ENCODE measurements at places on chromosomes 16 and 17.

DNA sequence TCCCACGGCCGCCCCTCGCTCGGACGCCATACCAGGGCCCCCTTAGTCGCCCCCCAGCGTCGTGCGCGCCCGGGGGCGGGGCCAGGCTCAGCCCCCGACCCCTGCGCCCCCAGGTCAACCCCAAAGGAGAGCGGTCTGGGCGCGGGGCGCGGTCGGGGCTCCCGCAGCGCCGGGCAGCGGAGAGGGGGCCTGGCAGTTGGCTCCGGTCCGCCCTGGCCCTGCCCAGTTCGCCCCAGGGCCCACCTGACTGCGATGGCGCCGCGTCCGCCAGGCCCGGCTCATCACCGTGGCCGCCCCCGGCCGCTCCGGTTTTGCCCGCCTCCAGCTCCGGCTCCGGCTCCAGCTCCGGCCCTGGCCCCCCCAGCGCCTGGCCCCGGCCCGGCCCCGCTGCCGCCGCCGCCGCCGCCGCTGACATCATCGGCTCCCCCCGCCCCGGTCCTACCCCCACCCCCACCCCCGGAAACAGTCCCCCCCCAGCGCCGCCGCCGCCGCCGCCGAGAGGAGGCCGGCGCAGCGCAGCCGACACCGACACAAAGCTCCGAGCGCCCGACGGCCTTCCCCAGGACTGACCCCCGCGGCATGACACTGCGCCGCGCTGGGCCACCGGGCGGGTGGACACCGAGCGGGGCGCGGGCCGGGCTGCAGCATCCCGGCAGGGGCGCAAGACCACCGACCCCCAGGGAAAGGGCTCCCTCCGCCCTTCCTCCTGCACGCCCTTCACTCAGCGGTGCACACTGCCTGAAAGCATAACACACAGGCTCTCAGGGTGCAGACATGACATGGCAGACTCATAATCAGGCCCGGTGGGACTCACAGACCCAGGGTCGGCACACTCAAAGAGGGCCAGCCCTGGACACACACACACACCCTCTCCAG lies at the start of gene ZBTB4:
Gene ZBTB4 (minus strand): TSS at position 419 of the 876 bp plus-strand sequence. CDS start 12,830 bp downstream, outside the sequence.
- no peak for DNase-seq

GRCh38 chr16:72786606-72787005 lies 261.3 kb downstream of the ZFHX3 start:
- DNase-seq = no peak

- DNase-seq = peak; percentile 16
These were observed 189.9 kb downstream of the FTO start for GRCh38 chr16:53893731-53894435.

GRCh38 chr17:43655693-43656255 lies 5.9 kb downstream of the MEOX1 start:
- no peak for DNase-seq

GRCh38 chr17:31398381-31399311 lies 7.2 kb downstream of the RAB11FIP4 start:
- DNase-seq = no peak

DNA sequence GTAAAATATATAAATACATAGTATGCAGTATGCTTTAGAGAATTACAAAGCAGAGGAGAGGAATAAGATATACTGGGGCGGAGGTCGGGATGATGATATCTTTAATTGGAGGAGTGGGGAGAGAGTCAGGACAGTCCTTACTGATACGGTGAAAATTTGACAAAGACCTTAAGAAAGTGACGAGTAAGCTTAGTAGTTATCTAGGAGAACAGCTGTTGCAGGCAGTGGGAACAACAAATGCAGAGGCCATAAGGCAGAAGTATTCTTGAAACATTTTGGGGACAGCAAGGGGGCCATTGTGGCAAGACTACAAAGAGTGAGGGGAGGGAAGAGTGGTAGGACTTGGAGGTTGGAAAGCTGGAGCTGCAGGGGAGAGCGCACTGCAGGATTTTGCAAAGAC lies 22.3 kb upstream of the CDC6 start:
- no peak for DNase-seq

- no peak for DNase-seq
These were observed 30.9 kb upstream of the CLEC18B start for GRCh38 chr16:74451951-74452758.

DNA sequence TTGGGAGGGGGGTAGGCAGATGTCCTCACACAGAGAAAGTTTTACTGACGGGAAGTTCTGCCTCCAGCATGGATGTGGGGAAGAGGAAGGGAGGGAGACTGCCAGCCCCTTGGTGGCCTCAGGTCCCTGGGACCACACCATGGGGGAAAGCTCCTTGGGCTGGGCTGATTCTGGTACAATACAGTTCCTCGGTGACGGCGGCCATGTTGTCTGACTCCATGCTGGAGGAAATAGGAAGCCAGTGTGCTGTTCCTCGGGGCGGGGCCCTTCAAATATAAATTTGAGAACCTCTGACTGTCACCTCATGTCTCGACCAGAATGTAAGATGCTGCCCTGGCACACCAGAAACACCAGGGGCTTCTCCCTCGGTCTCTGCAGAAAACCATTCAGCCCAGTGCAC lies 66.8 kb downstream of the CNGB1 start:
- no peak for DNase-seq
